ENCODE measurements at places on chromosomes 6 and 20.
A peak's percentile ranks its signal among the peaks of the same experiment; 100 is the strongest.

DNA sequence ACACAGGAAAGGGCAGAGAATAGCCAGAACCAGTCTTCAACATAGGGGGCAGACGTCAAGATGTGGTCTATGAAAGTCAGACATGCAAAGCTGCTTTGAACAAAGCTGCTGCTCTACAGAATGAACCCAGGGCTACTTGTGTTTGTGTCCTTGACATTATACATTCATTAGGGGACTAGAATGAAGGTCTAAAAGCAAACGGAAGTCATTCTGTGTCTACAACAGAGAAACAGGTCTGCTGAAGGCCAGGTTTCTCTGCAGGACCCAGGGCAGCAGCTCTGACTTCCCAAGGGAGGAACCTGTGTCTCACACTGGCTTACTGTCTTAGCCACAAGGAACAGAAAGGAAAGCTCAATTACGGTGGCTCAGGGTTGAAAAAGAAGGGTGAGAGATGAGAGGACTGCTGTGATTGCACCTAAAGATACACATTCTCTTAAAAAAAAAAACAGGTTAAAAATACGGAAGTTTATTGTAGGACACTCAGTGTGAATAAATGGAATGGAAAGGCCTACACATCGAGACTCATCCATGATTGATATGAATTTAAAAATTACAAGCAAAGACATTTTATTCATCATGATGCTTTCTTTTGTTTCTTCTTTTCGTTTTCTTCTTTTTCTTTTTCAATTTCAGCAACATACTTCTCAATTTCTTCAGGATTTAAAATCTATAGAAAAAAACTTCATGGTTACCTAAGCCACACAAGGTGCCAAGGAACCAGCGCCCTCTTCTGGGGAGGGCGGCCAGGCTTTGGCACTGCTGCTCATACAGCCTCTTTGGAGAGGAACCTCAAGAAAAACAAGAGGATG lies 6.7 kb downstream of the PSMA7 start:
- DNase-seq = peak; percentile 67

DNA sequence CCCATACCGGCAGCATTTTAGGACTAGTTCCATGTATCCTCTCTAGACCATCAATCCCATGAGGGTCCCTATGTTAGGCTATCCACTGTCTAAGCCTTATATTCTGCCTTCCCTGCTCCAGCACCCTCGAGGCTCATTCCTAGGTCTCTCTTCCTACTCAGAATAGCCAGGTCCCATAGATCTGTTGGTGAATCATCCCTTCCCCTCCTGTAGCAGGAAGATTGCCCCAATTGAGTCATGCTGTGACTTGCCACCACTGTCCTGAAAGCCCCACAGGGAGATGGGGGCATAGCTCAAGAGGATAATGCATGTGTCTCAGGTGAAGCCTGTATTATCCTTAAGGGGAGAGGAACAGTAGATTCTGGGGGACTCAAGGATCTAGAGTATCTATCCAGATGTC lies 143.1 kb upstream of the MOCS1 start:
- DNase-seq = no peak

DNA sequence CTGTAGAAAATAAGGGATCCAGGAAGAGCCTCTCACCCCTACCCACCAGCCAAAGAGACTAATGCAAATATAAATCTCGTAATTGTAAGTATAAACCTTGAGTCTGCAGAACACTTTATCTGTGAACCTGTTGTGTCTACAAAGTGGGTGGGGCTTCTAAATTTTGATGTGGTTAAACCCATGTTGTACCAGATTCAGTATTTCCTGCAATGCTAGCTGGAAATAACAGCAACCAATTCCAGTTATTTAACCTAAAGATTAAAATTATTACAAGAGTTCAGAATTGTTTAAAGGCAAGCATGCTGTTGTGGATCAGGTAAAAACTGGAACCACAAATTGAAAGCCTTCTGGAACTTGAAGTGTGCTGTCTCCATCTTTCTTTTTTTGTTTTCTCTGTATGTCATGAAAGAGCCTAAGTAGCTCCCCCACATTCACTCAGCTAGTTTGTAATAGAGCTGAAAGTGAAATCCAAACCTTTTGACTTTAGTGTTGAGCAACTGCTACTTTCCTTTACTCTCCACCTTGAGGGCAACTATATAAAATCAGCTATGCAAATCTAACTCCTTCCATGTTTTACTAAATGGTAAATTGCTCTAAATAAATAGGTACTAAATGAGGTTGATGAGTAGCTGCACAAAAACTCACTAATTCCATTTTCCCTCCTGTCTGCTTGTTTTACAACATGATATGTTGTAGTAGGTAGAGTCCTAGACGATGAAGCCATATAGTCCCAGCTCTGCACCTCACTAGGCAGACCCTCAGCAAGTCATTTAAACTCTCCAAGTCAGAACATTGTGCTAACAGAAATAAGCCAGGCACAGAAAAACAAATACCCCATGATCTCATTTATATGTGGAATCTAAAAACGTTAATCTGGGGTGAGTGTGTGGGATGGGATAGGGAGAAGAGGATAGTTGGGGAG lies 17.9 kb upstream of the THEMIS start:
- DNase-seq = no peak

DNA sequence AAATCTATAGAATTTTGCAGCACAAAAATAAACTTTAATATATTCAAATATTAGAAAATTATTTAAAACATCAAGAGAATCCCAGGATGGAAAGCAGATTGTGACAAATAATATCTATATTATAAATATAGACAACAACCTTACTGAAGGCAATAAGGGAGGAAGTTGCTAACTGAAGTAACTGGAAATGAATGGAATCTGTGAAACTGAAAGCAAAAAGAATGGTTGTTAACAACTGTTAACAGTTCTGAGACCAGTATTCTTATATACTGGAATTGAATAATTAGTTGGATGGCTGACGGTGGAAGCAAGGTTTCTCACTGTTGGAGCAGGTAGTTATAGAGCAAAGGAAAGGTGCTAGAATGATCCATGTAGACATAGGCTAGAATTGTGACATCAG lies 220.4 kb downstream of the PLCB1 start:
- no peak for DNase-seq

DNA sequence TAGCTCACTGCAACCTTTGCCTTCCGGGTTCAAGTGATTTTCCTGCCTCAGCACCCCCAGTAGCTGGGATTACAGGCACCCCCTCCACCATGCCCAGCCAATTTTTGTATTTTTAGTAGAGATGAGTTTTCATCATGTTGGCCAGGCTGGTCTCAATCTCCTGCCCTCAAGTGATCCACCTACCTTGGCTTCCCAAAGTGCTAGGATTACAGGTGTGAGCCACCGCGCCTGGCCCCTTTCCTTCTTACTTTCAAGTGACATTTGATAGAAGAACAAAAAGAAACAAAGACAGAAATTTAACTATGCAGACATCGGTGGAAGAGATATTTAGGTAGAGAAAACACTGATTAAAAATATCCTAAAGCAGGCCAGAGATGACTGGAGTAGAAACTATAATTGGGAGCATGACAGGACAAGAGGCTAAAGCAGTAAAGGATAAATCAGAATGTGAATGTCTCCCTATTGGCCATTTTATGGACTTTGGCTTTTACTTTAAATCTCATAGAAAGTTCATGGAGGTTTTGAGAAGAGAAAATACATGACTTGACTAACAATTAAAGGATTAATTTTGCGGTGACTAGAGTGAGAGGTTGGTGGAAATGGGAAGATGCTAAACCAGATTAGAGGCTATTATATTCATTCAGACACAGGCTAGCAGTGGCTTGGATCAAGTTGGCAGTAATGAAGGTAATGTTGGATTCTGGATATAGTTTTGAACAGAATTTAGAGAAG lies 2.2 kb upstream of the EYS start:
- no peak for DNase-seq

DNA sequence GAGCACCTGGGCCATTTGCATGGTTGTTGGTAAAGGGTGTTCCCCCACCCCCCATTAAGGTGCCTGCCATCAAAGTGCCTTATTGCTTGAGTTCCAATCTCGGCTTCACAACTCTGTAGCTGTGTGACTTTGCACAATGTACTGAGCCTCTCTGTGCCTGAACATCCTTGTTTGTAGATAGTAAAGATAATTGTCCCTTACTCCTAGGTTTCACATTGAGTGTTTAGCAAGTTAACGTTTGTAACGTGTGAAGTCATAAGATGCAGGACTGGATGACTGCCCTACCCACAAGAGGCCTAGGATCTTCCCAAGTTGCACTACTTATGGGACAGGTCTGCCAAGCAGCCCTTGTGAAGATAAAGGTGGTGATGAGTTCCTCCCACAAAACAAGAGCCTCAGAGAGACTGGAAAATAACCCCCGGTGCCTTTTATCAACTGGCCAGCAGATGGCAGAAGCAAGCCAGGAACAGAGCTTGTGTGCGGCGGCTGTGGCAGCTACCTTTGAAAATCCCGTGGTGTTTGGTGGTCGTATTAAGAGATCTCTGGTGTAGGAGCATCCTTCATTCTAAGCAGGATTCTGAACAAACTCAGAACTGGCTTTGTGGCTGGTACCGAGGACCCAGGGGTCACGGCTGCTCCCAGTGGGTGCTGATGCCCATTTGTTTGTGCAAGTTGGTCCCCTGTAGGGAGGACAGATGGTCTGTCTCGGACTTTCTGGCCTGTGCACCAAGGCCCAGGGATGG lies 99.1 kb downstream of the CDH26 start:
- DNase-seq = peak; percentile 52

DNA sequence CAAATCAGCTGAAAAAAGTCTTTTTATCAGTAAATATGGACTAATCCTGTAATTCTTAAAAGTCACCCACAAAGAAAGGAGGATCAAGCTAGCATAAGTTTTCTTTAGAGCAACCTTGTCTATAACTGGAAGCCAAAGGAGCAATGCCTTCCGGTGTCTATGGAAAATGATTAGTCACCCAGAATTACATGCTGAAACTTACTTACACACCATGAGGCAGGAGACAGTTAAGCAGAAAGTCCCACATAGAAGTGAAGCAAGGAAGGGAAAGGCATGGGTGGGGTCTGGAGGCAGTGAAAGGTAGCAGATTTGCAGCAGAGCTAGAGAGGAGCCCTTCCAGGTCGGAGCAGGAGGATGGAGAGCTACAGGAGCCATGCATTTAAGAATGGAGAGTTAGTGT lies 153.7 kb upstream of the RIPOR2 start:
- peak; percentile 30 for DNase-seq

- DNase-seq = peak; percentile 26
Observed at GRCh38 chr6:70725817-70726415, 58.2 kb downstream of the SMAP1 start.

- peak; percentile 55 for DNase-seq
Observed at GRCh38 chr20:35539756-35540212, 2.1 kb upstream of the ERGIC3 start.

- peak; percentile 89 for DNase-seq
Observed at GRCh38 chr20:48012401-48012974, 227.2 kb upstream of the SULF2 start.

DNA sequence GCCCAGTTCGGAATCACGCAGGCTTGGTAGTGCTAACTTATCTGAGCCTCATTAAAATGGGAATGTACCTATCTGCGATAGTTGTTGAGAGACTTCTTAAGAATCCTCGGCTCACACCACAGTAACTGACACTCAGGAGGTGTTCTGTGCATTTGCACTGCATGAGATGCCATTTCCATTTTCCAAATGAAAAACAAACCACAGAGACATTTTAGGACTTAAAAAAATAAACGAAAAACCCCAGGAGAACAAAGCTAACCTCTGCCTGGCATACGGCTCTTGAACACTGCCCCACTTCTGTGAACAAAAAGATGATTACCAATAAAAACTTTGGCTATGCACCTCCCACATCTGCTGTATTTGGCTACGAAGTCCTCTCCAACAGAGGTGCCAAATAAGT lies 37.6 kb downstream of the BEND3 start:
- no peak for DNase-seq

GRCh38 chr6:139156551-139156950 lies 21.7 kb downstream of the HECA start:
- no peak for DNase-seq

GRCh38 chr6:143575901-143576426 lies 64.4 kb upstream of the FUCA2 start:
- DNase-seq = no peak

DNA sequence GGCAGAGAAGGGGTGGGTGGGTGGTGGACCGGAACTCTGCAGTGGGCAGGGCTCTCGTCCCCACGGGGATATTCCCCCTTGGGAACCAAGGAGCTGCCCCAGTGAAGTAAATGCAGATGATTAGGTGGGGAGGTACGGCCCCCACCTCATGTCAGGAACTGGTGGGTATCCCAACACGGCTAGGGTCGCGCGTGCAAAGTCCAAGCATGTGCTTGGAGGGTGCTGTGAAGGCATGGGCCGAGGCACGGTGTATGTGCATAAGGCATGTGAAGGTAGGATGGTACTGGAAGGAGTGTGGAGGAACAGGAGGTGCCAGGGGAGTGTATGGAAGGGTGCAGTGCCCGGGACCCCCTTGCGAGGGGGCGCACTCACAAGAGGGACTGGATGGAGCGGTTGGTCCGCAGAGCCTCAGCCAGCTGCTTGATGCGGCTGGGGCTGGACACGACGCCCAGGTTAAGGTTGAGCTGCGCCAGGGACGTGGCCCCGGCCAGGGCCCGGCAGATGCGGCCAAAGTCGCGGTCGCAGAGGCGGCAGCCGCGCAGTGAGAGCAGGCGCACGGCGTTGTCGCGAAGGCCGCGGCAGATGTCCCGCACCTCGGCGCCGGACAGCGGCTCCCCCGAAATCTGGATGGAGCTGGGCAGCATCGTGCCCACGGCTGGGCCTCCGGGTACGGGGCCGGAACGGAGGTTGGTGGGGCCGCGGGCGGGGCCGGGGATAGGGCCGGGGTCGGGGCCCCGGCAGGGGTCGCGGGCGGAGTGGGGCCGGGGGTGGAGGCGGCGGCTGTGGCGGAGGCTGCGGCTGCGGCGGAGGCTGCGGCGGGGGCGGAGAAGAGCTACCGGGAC lies 783 bp downstream of the LRRC73 start:
- no peak for DNase-seq

DNA sequence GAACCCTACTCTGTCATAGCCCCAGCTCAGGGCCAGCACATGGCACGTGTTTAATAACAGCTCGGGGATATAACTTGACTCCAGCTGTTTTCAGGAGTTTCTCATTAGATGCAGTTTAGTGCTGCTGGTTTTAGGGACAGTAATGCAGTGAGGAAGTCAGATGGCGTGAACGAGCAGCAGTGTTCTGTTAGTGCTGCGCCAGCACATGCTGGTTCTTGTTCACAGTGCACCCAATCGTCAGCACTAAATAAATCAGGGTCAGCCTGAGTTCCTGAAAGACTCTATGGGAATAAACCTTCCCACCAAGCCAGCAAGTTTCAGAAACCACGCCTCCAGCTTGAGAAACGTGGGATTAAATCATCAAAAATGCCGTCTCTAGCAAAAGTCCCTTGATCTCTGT lies 235.9 kb upstream of the SUPT3H start:
- peak; percentile 95 for DNase-seq

Data from amniotic epithelial cell (primary cell).